NCI-H1694 treated with DMSO at 0.1 percent for 48 hours (cell line): ENCODE measurements at places on chromosomes 4 and X.

DNA sequence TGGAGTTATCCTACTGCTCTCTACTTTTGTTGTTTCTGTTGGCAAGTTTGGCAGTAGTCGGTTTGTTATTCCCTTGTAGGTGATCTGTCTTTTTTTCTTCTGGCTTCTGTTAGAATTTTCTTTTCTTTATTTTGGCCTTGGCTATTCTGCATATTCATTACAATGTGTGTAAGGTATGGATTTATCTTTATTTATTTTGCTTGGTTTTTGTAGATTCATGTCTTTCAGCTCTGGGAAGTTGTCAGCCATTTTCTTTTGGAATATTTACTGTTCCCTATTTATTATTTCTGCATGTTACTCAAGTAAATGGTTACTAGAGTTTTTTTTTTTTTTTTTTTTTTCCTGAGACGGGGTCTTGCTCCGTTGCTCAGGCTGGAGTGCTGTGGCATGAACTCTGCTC is 12.6 kb downstream of the ADD1 start:
- DNase-seq, result no peak

DNA sequence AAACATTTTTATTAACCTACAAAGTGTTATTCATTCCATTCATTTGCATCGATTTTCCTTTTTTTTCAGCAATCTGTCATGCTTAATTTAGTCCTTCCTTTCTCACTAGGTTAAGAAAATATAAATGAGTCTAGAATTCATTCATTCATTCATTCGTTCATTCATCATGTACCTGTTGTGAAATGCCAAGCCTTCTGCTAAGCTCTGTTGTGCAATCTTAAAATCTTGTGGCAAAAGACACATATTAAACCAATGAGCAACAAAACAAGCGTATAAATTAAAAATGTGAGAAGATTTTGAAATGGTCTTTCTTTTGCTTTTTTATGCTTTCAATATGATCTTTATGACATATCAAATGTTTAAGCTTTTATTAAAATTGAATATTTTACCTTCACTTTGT is 88.6 kb upstream of the MAD2L1 start:
- no peak for DNase-seq

DNA sequence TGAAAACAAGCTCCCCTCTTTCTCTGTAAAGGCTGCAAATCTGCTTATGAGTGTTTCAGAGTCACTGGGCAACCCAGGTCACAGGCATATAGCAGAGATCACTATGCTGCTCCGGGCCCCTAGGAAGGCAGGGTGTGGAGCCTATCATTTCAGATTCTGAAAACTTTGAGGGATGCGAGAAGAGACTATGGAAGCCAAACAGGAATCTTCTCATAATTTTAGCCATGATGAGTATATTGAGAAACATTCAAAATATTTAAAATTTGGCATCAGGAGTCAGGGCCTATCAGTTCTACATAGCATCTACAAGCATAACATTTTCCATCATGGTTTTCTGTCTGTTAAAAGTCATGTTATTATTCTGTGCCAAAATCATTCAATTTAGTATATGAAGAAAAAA is 61.7 kb upstream of the ATXN3L start:
- DNase-seq, result no peak

GRCh38 chrX:153934148-153934761 is 582 bp downstream of the NAA10 start:
- DNase-seq, result no peak

GRCh38 chr4:88107406-88108107 is 50.9 kb downstream of the ABCG2 start:
- no peak for DNase-seq

GRCh38 chrX:12894074-12895030 is 12.1 kb upstream of the TLR8 start:
- DNase-seq, result no peak

DNA sequence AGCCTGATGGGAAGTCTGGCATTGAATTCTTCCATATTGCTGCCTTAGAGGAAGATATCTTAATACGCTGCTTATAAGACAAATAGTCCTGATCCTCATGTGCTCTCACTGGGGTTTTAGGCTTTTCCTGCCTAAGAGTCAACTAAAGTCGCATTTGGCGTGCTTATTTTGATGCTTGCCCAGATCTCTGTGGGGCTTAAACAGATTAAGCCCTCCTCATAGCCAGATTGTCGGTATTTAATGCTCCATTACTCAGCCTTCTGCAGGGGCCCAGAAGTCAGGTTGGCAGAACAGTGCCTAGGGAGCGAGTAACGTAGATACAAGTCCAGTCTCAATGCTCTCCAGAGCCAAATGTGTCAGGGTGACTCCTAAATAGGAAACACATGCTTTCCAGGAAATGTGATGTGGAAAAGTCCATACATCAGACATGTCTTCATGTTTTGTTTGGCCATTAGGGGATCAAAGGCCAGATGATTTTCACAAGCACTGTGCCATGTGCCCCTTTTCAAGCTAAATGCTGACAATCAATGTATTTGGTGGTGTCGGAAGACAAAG is 262.8 kb downstream of the PRDM5 start:
- no peak for DNase-seq

DNA sequence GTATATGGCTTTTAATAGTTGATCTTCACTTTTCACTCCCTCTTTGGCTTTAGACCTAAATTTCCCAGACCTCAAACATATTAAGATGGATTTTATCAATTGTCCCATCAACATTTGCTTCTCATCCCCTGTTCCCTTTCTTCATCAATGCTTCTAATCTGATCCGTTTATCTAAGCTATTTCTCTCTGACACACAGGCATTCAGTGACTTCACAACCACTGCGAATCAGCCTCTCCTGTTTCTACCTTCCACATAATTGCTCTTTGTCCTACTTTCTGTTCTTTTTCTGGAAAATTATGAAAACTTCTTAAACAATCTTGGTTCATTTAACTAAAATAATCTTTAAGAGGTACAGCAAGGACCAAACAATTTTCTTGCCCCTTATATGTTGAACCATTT is 115.2 kb downstream of the GLRA3 start:
- no peak for DNase-seq

DNA sequence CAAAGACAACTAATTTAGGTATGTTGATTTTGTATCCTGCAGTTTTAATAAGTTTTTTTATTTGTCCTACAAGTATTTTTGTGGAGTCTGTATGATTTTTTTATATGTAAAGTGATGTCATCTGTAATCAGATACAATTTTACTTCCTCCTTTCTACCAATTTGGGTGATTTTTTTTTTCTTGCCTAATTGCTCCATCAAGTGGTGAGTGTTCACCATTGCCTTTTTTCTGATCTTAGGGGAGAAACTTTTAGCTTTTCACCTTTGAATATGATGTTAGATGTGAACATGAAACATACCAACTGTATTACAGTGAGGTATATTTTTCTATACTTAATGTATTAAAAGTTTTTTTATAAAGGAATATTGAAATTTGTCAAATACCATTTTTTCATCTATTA is 362.3 kb downstream of the PABPC4L start:
- no peak for DNase-seq

- DNase-seq, result no peak
Observed at GRCh38 chrX:118904218-118904617, 70.2 kb upstream of the LONRF3 start.

GRCh38 chr4:77308843-77309242 is 151.8 kb downstream of the CCNG2 start:
- DNase-seq, result no peak

DNA sequence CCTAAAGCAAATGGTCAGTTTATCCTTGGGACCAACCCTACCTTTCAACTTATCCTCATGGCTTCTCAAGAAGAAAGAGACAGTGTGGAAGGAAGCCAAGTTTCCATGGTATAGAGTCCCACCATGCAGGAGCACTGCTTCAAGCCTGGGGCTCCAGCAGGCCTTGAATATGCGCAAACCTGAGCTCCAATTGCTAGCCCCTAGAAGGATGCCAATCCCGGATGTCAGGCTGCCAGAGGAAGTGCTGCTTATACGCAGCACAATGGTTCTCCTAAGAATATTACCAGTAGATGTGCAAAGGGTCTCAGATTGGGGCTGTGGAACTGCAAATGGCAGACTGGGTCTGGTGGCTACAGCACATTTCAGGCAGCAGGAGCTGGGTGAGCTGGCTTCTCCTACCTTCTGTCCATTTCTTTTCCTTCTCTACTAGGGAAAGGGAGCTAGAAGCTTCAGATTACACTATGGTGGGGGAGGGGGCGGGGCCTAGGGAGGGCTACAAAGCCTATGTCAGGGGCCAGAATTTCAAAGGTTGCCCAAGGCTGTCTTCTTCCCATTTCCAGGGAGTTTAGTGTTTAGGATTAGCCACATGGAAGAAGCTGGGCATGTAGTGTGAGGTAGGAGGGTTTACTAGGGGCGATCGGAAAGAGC is 40.7 kb upstream of the CITED1 start:
- no peak for DNase-seq
